ENCODE measurements at places on chromosomes 4 and X.

GRCh38 chr4:150354214-150354796, 227.6 kb upstream of the MAB21L2 start:
- DNase-seq = no peak

- DNase-seq = no peak
These were observed 1.2 kb downstream of the DRP2 start for GRCh38 chrX:101220662-101221260.

GRCh38 chr4:41734371-41734770, 14.2 kb downstream of the PHOX2B start:
- no peak for DNase-seq

- DNase-seq = no peak
These were observed 47.1 kb upstream of the CLCN4 start for GRCh38 chrX:10109695-10110094.

- DNase-seq = no peak
These were observed 109.9 kb upstream of the FAM47C start for GRCh38 chrX:36898301-36898700.

GRCh38 chr4:31370866-31371465, 650.8 kb downstream of the PCDH7 start:
- no peak for DNase-seq

- no peak for DNase-seq
These were observed 104.0 kb upstream of the BMP2K start for GRCh38 chr4:78671903-78672815.

- DNase-seq = no peak
These were observed 94.4 kb downstream of the ARHGAP10 start for GRCh38 chr4:147826288-147826646.

DNA sequence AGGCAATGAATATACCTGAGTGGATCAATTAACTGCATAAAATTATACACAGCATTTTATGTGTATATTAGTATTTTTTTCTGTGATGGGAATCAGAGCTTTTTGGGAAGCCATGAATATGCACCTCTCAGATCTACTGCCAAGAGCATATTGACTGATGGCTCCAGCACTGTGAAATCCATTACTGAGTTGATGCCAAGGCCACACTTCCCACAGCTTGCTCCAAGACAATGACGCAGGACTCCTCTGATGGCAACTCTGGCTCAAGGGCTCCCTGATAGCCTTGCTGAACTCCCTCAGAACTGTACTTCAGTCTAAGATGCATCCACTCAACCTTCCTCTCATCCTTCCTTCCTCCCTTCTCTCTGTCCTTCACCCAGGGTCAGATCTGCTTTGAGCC, 82.7 kb downstream of the OTC start:
- no peak for DNase-seq

- DNase-seq = no peak
These were observed 28.6 kb downstream of the SPATA18 start for GRCh38 chr4:52079659-52080058.

DNA sequence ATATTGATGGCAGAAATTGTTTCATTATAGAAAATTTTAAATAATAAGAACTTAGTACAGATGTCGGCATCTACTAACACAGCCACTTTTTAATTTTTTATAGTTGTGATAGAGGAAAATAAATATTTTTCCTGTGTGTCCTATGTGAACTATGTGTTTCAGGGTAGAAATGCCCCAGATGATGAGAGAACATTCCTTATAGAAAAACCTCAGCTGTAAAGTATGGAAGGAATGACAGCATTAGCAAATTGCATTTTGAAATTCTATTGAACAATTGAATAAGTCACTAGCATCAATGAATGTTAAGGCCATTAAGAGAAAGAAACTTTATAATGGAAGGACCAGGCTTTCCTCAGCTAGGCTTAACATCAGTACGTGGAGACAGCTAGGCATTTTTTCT, 149.2 kb downstream of the CFAP299 start:
- DNase-seq = no peak

- no peak for DNase-seq
These were observed 13.9 kb upstream of the MPP1 start for GRCh38 chrX:154818916-154819770.

DNA sequence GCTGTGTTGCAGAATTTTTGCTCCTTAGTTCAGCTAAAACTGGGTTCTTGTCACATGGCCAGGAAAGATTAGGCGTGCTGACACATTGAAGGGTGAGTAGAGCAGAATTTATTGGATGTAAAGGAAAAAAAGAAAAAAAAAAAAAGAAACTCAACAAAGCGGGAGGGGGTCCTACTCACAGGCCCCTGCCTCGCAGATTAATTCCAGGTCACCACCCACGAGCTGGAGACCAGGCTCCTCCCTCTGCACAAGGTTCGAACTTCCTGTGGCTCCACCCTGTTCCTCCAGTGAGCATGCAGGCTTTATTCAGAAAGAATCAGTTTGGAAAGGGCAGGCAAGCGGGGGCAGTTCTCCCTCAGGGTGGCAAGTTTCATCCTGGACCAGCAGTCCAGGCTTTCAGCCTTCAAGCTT, 17.1 kb downstream of the MGST2 start:
- DNase-seq = no peak

- DNase-seq = no peak
These were observed 37.9 kb upstream of the SLC4A4 start for GRCh38 chr4:71300964-71301363.

DNA sequence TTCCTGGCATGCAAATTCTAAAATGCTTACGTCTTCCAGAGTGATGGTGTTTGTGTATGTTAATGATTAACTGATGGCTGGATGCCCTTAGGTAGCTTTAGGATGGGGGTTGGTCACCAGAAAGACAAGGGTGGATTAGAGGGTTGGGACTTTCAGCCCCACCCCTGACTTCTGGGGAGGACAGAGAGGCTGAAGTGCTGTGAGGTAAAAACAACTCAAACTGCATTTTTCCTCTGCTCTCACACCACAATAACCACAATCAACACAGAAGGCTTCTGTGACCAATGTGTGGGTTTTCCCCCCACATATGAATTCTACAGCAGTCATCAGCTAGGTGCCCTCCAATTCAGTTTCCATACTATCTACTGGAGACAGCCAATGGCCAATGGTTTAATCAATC, 18.7 kb upstream of the DDIT4L start:
- no peak for DNase-seq

DNA sequence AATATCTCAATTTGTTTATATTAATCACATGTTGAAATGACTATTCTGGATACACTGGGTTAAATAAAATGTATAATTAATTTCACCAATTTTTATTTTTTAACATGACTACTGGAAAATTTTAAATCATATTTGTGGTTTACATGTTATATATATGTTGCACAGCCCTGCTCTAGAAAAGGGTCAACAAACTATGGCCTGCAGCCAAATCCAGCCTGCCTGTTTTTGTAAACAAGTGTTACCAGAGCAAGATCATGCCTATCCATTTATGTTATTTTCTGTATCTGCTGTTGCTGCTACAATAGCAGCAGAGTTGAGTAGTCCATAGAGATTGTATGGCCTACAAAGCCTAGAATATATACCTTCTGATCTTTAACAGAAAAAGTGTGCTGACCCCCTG, 1.2 kb downstream of the TCEANC start:
- no peak for DNase-seq

GRCh38 chr4:38069271-38069760, 109.1 kb downstream of the PTTG2 start:
- no peak for DNase-seq

DNA sequence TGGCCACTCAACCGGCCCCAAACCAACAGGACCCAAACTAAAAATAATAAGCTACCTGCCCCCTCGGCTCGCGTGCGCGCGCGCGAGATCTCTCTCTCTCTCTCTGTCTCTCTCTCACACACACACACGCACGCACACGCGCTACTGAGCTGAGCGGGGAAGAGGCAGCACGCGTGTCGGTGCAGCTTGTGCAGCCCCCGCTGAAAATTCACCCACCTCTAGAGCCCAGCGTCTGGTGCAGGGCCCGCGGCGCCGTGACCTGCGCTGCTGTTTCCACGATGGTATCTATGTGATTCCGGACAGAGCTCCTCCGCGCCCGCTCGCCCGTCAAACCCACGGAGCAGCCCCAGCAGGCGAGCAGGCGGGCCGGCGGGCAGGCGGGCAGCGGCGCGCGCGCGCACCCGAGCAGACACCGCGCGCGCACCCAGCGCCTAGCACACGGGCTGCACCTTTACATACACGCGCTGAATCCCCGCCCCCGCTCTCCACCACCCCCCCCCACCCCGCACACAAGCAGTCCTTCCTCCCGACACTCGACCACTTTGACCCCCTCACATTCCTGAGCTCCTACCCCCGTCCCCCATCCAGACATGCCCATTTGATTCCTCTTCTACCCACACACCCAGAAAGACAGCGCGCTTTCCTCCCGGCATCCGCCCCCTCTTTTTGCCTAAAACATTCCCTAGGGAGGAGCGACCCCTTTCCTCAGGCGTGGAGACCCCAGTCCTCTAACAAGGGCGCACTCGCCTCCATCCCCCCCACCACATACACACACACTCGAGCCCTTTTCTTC, 1.0 kb downstream of the SLITRK4 start:
- DNase-seq = no peak

DNA sequence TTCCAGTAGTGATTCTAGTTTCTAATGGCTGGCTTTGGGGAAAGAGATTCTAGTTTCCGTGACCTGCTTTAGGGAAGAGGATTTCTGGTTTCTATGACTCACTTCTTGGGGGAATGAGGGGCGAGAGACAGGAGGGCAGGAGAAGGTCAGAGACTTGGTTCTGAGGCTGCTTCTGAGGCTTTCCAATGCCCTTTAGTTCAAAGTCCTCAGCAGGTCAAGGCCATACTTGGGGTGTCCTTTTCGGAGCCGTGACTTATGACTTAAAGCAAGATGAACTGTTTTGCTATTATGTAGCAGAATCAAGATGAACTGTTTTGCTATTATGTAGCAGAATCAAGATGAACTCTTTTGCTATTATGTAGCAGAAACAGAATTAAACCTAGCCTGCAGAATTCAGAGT, 52.2 kb upstream of the TLR3 start:
- DNase-seq = no peak

DNA sequence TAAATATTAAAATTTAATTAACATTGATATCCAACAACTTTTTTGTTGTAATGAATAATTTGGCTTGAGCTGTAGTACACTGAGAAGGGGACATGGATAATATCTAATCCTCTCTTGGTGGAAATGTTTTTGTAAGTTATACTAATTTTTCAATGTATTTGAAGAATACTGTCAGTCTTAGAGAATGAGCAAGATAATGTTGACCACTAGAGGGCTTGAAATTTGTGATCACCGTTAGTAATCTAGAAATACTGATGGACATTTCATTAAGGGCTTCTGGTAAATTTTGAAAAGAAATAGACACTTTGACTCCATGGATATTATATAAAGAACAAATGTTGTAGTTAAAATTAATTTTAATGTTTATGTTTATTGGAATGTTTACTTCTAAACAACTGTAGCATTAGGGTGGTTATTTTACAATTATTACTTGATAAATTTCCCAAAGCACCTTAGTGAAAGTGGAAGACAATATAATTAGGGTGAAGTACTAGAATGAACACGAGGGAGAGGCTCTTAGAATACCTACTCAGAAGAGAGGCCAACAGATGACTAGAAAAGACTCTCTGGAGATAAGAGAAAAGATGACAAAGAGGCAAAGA, 20.0 kb upstream of the CAMK2D start:
- no peak for DNase-seq

DNA sequence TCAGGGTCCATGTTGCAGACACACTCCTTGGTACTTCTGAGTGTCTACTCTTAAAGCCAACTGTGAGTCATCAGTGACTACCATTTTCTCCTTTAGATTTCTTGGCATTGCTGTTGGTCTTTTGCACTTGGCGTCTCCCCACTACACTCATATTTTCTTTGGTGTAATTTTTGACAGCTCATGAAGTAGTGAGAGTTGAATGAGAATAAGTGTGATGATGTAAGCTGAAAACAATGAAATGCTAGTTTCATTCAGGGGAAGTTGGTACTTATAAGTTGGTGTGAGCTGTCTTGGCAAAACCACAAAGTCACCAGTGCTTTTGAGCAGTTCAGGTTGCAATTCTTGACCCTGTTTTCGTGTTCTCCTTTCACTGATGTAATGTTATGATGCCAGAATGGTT, 142.9 kb upstream of the ARX start:
- DNase-seq = no peak

DNA sequence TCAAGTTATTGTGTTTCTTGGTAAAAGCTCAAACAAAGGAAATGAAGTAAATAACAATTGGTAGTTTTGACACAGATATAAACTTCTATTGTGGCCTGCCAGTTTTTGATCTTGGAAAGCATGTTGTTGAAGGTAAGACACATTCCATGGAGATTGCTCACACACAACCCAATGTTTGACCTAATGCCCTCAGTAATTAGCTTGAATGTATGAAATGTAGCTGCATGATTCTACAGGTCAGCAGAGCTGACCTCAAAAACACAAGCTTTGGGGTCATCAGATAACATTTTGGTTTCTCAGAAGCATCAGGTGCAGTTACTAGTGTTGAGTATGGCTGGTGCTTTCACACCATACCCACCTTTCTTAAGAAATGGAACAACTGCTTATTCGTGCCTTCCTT, 16.5 kb downstream of the GPR173 start:
- no peak for DNase-seq

- no peak for DNase-seq
These were observed 72.9 kb downstream of the ADAMTS3 start for GRCh38 chr4:72496119-72496518.

DNA sequence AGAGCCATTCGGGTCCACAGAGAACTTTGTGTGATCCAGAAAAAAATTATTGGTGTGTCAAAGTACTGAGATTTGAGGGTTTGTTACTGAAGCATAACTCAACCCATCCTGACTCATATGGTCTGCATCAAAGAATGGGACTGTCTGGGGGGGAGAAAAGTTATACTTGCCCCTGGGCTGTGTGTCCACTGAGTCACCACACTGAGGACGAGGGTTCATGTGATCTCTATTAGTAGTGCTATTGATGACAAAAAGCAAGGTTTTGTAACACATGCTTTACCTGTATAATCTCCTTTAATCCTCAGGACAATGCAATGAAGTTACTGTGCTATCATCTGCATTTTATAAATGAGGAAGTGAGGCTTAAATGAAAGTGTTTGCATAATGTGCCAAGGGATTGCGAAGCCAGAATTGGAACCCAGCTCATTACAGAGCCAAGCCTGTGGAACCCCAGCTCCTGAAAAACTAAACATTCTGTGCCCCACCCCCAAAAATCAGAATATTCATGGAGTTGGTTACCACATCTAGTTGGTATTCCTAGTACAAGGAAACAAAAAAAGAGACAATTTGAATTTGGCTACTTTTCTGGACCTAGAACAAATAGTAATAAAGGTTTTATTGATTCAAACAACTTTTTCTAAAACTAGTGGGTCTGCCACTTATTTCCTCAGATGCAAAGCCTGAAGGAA, 31.2 kb downstream of the CCDC149 start:
- DNase-seq = no peak

- DNase-seq = no peak
These were observed 286.5 kb downstream of the EPHA5 start for GRCh38 chr4:65383589-65384305.

All from activated T-helper 1 cell treated with anti-CD3 and anti-CD28 coated beads, Interleukin-2, amount 50 U/mL, for 16 hours (primary cell).